HuH-7.5 (cell line): ENCODE measurements at places on chromosomes 6 and 20.

GRCh38 chr6:40282986-40283385 lies 304.2 kb downstream of the LRFN2 start:
- no peak for DNase-seq

GRCh38 chr20:8271727-8272126 lies 139.7 kb downstream of the PLCB1 start:
- DNase-seq = no peak

GRCh38 chr6:37162740-37163139 lies 7.2 kb upstream of the PIM1 start:
- no peak for DNase-seq

DNA sequence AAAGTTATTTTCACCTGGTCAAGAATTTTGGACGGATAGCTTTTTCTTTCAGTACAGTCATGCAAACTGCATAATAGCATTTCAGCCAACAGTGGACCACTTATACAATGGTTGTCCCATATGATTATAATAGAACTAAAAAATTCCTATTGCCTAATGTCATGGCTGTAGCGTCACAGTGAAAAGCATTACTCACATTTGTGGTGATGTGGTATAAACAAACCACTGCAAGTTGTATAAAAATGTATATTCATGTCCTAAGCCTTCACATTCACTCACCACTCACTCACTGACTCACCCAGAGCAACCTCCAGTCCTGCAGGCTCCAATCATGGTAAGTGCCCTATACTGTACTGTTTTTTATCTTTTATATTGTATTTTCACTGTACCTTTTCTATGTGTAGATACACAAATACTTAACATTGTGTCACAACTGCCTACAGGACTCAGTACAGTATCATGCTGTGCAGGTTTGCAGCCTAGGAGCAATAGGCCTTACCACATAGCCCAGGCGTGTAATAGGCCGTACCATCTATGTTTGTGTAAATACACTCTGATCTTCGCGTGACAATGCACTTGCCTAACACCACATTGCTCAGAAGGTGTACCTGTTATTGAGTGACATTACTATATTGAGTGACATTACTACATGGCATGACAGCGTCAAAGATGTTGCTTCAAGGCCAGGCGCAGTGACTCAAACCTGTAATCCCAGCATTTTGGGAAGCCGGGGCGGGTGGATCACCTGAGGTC lies 17.9 kb downstream of the ABHD12 start:
- DNase-seq = no peak

DNA sequence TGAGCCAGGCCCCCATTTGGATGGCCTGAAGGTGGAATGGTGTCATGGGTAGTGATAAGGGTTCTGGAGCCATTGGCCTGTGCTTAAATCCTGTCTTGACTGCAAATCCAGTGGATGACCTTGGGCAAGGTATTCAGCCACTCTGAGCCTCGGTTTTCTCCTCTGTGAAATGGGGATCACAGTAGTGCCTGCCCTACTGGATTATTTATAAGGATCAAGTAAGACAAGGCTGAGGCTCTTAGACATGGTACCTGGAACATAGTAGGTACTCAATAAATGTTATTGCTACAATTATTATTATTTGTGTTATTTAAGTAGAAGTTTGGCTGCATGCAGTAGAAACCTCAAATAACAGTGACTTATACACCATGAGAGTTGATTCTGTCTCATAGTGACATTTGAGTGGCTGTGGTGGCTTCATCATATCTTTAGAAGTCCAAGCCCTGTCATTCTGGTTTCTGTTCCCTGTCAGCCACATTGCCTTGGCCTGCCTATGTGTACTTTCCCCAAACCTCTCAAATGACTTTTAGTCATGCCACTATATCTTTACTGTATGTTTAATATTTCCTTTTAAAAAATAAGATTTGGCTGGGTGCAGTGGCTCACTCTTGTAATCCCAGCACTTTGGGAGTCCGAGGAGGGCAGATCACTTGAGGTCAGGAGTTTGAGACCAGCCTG lies 37.6 kb upstream of the CHMP4B start:
- no peak for DNase-seq

- no peak for DNase-seq
These were observed 109.0 kb downstream of the MCHR2 start for GRCh38 chr6:99885051-99885450.

- no peak for DNase-seq
These were observed 23.6 kb downstream of the PRR18 start for GRCh38 chr6:166284640-166285039.

DNA sequence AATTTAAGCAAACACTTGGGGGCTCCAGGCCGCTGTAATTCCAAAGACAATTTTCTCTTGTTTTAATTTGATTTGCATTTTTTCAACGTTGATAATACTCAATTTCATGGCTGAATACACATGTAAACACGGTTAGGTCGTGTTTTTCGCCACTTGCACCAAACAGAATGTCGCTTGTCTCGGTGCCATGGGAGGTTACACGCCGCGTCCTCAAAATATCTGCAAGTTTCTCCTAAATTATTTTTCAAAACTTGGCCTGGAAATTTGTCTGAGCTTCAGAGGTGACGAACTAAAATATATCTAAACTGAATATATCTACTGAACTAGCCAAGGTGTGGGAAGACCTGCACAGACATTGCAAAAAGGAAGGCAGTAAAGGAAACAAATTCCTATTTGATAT lies 15.0 kb downstream of the FOXA2 start:
- DNase-seq = no peak

DNA sequence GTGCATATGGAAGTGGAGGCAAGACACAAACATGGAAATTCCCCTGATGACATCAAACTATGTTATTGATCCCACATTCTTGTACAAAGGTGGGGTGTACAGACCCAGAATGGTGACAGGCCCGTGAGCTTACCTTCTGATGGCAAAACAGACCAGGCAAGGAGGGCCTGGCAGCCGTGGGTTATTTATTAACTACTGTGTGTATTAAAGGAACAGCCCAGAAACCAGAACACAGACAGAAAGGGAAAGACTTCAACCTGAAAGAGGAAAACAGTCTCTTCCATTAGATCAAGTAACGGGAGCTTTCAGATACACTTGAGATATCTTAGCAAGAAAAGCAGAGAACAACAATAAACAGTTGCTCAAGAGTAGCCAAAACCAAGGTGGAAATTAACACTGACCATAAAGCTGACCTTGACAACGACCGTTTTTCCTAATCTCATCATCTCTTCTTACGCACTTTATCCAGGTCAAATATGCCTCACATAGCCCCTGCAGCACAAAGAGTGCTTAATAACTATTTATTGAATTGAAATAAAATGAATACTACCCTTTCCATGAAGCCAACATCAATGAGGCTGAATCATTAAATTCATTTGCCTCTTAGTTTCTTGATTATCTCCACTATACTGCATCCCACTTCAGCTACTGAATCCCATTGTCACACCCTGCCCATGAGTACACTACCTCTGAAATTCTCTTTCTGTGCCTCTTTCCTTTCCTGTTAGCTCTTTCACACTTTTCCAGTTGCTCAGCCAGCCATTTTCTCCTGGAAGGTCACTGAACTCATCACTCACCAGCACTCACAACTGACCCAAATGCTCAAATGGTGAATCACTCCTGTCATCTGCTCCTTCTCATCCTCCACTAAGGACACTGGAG lies 67.4 kb downstream of the MOXD1 start:
- peak; percentile 31 for DNase-seq

GRCh38 chr6:118187568-118188164 lies 280.6 kb downstream of the SLC35F1 start:
- no peak for DNase-seq

- no peak for DNase-seq
These were observed 25.3 kb upstream of the POLR1H start for GRCh38 chr6:30035784-30036183.

- no peak for DNase-seq
These were observed 22.2 kb downstream of the TNXB start for GRCh38 chr6:32086661-32087573.

- no peak for DNase-seq
These were observed 7.1 kb upstream of the TCP11 start for GRCh38 chr6:35148167-35148741.

- no peak for DNase-seq
These were observed 320.0 kb upstream of the FLRT3 start for GRCh38 chr20:14657266-14658005.

GRCh38 chr6:130293800-130294199 lies 71.0 kb upstream of the SAMD3 start:
- DNase-seq = peak; percentile 17

GRCh38 chr20:11252447-11252846 lies 578.6 kb upstream of the JAG1 start:
- DNase-seq = no peak

DNA sequence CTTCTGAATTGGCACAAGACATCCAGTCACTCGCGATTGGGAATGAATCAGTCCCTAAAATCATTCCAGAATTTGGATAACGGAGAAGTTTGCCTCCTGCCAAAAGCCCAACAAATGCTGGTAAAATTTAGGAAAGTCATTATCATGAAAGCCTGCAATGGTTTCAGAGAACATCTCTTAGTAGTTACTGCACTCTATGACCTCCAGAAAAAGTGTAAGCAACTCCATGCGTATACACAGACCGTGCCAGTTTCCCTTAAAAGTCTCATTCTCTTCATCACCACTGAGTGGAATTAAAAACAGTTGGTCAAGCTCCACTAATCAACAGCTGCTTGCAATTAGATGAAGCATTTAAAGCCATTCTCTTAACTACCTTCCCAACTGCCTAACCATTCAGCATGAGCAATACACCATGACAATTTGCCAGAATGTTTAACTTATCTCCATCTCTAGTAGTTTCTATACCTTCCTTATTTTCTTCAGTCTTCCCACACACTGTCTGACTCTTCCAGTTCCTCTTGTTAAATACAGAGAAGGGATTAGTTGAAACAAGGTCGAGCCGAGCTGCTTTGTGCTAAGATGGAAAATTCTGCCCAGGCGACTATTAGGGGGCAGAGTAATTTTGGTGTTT lies 183.6 kb upstream of the PRDM1 start:
- no peak for DNase-seq

GRCh38 chr6:158715330-158716311 lies 65.8 kb downstream of the SYTL3 start:
- no peak for DNase-seq

GRCh38 chr6:68196645-68197044 lies 438.4 kb upstream of the ADGRB3 start:
- DNase-seq = no peak
